NCI-H1092 treated with DMSO at 0.1 percent for 48 hours (cell line): ENCODE measurements at places on chromosomes 16 and 17.
A peak's percentile ranks its signal among the peaks of the same experiment; 100 is the strongest.

- no peak for DNase-seq
Measured at GRCh38 chr17:2138318-2138717, 83.4 kb downstream of the HIC1 start.

DNA sequence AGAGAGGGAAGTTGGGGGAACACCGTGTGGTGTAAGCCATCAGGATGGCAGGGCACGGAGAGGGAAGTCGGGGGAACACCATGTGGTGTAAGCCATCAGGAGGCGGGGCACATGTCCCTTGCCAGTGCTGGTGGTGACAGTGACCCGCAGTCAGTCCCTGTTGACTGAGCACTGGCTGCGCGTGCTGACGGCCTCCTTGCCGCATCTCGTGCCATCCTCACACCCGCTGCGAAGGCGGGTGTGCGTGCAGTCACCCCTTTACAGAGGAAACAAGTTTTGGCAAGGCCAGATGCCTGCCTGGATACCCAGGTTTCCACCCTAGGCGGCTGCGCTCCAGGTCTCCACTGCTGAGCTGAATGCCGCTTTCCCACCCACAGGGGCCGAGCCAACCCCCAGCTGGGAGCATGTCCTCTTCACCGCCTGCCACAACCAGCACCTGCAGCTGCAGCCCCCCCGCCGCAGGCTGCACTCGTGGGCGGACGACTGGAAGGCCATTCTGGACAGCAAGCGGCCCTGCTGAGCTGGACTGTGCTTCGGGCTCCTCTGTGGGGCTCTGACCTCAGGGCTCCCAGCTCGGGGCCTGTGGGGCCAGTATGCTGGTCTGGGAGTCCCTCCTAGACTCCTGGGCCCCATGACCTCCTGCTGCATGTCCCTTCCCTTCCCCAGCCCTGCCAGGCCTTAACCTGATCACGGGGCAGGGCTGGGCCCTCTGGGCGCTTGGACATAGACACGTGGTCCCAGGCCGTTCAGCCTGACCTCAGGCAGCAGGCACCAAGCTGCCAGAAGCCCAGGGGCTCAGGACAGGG is 43.5 kb downstream of the NT5M start:
- DNase-seq = no peak

- DNase-seq = no peak
Measured at GRCh38 chr16:28845293-28845692, 855 bp downstream of the TUFM start.

DNA sequence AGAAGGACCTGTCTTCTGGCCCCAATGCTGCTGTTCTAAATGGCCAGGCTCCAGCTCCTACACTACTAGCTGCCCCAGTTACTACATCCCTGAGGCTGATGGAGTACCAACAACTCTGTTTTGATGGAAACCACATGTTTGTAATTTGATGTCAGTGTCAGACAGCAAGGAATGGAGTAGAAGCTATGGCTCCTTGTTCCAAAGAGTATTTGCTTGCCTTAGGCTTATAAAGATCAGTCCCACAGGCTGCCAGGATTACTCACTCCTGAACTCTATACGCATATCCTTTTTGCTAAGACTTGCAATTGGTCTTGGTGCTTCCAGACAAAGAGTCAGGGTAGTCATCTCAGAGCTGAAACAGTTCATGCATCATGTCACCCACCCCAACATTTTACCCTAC is 139.6 kb downstream of the HS3ST3A1 start:
- no peak for DNase-seq

- no peak for DNase-seq
Measured at GRCh38 chr16:80527297-80527696, 13.5 kb upstream of the DYNLRB2 start.

DNA sequence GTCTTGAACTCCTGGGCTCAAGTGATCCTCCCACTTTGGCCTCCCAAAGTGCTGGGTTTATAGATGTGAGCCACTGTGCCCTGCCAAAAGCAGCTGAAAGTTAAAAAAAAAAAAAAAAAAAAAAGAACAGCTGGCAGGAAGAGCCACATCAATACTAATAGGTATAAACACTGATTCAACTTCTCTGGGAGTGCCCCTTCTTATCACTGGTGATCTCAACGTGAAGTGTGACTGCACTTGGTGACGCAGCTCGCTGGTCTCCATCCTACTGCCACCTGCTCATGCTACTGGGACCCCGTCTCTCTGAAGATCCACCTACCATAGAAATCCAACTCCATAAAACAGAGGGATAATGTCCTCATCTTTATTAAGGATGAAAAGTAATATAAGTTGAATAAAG is 40.8 kb downstream of the RNF157 start:
- no peak for DNase-seq

DNA sequence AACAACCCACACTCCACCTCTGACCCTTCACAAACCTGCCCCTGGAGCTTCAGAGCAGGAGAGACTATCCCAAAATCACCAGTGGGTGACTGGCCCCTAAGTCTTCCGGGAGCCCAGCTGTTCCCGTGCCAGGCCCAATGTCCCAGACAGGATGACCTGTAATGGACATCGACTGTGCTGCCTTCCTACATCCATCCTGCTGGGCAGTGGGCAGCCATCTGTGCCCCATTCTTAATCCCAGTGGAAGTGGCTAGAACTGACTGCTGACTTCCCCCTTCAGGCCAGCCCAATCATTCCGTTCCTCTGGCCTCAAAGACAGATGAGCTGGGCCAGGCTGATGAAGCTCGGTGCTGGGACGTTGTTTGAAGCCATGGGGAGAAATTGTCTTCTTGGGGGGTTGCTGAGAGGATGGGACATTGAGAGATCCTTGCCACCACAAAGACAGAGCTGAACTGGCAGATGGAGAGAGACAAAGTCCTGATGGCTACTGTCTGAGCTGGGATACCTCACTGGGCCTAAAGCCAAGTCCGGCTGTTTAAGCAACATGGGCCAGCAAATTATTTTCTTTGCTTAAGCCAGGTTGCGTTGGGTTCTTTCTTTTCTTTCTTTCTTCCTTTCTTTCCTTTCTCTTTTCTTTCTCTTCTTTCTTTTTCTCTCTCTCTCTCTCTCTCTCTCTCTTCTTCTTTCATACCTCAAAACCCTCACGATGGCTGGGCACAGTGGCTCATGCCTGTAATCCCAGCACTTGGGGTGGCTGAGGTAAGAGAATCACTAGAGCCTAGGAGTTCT is 17.9 kb upstream of the ALOX15B start:
- no peak for DNase-seq

DNA sequence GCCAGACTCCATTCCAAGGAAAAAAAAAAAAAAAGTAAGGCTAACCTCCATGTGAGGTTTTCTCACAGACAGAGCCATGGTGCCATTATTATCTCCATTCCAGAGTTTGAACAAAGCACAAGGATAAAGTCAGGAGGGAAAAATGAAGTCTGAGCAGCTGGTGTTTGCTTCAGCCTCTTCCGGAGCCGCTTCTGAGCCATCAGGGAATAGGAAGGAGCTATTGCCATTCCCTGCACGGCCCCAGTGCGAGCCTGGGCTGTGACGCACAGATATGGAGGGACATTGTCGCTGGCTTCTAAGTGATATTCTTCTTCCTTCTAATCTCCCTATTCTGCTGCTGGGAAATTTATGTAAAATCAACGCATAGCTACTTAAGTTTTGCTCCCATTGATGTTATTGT is 69.5 kb upstream of the PIRT start:
- DNase-seq = no peak

- no peak for DNase-seq
Measured at GRCh38 chr17:47778184-47778635, 43.4 kb downstream of the OSBPL7 start.

DNA sequence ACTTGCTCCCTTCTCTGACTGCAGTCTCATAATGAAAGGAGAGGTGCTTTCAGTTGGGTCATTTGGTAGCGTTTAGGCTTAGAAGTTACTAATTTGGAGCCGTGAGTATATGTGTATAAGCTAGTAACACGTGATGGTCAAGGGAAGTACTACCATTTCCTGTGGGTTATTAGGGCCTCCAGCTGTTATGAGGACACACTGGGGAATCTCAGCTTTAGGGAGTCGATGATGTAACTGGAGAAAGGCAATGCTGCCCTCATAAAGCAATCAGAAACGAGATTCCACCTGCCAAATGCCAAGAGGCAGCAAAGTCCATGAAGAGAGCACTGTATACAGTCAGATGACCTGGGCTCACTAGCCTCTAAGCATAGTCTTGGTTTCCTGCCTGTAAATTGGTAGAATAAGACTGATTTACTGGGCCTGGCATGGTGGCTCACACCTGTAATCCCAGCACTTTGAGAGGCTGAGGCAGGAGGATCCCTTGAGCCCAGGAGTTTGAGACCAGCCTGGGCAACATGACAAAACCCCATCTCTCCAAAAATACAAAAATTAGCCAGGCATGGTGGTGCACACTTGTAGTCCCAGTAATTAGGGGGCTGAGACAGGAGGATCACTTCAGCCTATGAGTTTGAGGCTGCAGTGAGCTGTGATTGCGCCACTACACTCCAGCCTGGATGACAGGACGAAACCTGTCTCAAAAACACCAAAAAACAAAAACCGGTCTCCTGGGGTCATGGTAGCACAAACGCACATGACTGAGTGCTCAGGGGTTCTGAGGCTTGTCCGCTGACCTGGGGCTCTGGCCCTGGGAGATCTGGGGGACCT is 53.0 kb downstream of the SF3B3 start:
- peak; percentile 5 for DNase-seq

- DNase-seq = no peak
Measured at GRCh38 chr16:14024283-14024682, 46.8 kb upstream of the MRTFB start.
